ENCODE measurements at places on chromosomes 1 and 21.

DNA sequence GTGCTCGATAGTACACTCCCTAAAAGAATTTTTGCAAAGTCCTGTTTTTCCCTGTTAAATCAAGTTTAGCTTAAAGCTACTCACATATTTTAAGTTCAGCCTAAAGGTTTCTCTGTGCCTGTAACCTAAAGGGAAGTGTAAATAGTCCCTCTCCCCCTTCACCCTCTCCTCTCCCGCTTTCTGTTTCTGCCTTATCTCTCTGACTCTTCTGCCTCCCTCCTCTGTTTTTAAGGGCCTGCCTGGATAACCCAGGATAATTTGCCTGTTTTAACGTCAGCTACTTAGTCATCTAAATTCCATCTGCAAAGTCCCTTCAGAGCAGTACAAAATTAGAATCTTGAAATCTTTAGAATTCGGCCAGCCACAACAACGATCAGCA lies 92.6 kb downstream of the NID1 start:
- DNase-seq, result no peak

GRCh38 chr21:39142972-39143371 lies 40.3 kb downstream of the PSMG1 start:
- DNase-seq, result no peak

GRCh38 chr1:70327306-70328076 lies 27.0 kb downstream of the ANKRD13C start:
- no peak for DNase-seq

DNA sequence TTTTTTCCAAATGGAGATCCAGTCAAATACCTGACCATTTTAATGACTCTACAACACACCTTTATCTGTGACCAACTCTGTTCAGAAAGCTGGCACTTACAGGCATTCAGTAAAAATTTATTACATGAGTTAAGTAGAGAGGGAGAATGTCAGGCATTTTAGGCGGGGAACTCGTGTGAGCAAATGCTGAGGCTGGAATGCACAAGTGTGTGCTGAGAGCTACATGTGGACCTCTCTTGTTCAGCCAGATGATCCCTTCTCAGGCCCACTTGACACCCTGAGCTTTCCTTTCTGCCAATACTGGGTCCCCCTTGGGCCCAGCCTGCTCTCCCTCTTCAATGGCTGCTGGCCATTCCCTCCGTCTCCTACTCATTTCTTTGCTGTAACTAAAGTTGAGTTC lies 11.7 kb downstream of the PPIH start:
- no peak for DNase-seq

GRCh38 chr21:27315373-27315772 lies 348.5 kb upstream of the ADAMTS5 start:
- DNase-seq, result no peak

DNA sequence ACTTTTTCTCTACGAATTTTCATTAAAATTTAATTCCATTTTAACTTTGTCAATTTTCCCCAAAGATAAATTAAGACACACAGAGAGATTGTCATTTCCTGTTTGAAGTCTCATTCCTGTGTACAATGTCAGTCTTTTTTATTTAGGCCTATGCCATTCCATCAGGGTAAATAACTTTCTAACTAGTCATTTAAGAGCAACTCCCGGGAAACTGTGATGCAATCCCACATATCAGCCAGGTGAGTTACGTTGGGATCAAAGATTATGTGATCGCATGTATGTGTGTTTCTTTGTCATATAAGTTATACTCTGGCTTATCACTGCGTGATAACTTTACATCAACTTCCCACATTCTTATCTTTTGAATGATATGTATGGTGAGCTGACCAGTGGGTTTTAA lies 86.1 kb upstream of the S1PR1 start:
- DNase-seq, result no peak

- no peak for DNase-seq
These were observed 4.8 kb downstream of the RC3H1 start for GRCh38 chr1:174017231-174017970.

DNA sequence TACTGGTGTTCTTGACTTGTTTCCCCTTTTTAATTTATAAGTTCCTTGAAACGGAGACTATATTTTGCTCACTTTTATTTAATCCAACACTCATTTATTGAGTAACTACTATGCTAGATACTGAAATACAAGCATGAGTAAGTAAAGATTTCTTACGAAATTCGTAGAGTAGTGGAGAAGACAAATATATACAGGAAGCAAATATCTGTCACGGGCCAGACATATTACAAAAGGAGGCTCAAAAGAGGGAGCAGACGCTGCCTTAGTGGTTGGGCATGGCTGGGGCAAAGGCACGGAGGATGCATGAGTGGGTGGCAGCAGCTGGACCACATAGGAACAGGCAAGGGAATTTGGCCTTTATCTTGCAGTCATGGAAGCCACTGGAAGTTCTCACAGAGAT lies 6.8 kb downstream of the NCF2 start:
- no peak for DNase-seq

GRCh38 chr21:40253112-40253511 lies 385.9 kb downstream of the PCP4 start:
- DNase-seq, result no peak

DNA sequence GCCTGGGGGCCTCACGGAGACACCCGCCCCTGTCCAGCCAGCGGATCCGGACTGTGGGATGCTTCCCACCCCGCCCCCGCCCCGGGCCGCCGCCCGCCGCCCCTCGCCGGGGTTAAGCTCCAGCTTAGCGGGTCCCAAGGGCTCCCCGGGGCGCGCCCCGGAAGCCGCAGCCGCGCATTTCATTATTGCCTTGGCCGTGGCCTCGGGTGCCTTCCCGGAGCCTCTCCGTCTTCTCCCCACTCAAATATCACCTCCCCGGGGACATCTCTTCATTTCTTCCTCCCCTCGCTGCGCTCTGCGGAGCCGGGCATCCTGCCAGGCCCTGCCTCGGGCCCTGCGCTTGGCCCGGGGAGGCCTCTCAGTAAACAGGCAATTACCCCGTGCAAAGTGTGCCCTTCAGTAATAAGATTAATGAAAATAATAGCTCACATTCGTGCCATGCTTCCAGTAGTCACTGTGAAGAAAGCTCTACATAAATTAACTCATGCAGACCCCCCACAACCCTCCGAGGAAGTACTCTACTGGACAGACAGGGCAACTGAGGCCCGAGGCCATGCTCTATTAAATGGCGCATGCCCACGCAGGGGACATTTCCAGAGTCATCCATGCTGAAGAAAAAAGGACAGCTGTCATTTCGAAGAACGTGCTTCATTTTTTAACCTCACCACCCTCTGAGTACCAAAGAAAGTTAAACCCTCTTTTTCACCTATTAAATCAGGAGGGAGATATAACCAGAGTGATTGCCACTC lies 49.9 kb upstream of the LAPTM5 start:
- DNase-seq, result peak; percentile 43

DNA sequence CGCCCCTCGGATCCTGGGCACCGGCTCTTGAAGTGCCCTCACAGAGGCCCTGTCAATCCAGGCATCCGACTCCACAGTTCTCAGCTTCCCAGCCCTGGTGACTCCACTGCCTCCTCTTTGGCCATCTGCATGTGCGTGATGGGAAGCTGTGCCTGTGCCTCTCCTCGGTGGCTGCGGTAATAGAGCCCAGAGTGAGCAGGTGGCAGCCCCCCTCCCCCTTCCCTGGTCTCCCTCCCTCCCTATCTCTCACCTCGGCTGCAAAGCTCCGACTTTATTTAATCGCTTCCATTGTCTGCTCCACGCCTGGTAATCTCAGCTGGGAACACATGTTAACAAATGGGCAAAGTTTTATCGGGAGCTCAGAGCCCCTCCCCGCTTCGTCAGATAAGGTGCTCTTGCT lies 91.9 kb downstream of the IGSF21 start:
- no peak for DNase-seq

DNA sequence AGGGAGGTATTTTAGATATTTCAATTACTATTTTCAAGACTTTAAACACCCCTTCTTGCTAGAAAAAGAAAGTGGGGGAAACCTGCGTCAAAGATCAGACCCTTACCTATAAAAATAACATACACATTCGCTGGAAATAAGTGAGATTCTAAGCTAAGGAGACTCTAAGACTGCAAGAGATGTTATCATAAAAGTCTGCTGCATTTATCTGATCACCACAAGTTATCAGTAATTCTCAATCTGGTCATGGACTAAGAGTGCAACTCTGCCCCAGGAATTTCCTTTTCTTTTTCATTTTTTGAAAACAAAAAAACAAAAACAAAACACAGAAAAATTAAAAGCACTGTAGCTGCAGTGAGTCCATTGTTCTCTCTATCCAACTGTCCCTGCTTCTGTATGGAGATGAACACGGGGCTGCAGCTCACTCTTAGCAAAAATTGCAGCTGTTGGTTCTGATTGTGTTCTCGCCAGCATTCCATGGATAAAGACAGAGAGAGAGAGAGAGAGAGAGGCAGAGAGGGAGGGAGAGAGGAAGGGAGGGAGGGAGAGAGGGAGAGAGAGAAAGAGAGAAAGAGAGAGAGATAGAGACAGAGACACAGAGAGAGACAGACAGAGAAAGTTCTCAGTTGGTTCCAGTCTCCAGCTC lies 14.1 kb downstream of the XKR8 start:
- no peak for DNase-seq

DNA sequence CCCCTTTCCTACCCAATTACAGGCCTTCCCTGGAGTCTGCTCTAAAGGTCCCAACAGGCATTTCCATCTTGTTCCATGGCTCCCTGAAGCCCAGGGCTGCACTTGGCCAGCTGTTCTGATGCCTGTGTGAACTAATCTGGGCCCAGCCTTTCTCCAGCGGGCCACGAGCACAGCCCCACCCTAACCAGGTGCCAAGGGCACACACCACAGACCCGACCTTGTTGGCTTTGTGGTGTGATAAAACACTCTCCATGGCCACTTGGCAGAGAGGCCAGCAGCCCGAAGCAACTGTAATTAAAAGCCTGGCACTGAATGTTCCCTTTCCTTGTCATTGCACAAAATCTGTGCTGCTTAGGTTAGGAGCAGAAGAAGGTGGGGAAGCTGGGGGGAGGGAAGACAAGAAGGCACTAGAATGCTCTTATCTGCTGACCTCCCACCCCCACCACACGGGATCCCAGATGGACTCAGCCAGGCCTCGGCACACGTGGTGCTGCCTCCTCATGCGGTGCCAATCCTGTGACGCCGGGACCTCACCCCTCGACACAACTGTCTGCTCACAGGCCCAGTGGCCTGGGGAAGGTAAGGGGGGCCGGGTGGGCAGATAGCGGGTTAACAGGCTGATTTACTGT lies 9.9 kb downstream of the HCRTR1 start:
- DNase-seq, result no peak

DNA sequence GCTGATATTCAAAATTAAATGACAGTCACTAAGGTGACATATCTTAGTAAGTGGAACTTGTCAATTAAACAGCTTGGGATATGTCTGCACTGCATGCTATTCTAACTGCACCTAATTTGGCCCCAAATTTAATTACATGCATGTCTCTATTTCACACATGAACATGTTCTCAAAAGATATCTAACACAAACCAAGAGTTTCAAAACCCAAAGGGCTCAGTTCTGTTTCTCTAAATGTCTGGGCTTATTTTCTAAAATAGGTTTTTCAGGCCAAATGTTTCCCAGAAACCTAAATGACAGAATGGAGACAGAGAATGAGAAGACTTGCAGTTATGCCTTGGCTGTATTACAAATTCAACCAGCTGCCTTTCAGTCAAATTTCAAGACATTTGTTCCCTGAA lies 11.3 kb downstream of the RAB29 start:
- DNase-seq, result no peak

GRCh38 chr1:18644013-18644399 lies 13.4 kb downstream of the PAX7 start:
- no peak for DNase-seq

Data from NCI-H1417 treated with DMSO at 0.1 percent for 48 hours (cell line).